ENCODE measurements at places on chromosomes 6 and 20. TPM values are rescaled to one million over a fixed set of nuclear protein-coding genes. Genes with fewer than 3 reads are reported as not detected.

DNA sequence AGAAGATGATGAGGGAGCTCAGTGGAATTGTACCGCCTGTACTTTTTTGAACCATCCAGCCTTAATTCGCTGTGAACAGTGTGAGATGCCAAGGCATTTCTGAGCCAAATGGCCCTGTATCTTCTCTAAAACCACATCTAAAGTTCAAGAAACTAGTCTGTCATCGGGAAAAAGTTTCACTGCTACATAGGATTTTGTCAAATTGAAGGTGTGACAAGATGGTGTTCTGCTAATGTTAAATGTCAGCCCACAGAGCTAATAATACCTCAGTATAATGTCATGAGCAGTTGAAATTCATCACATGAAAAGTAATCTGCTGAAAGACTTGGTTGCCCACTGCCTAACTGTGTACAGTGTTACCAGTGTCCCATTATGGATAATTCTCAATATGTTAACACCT lies 9.6 kb downstream of the SUMO4 start:
- H3K27ac ChIP-seq = no peak overlapping the region
- H3K27me3 ChIP-seq = no peaks in the 10 kb centered on the region
- DNase-seq = no peak
- H3K36me3 ChIP-seq = peaks cover 34% of the 10 kb centered on the region

DNA sequence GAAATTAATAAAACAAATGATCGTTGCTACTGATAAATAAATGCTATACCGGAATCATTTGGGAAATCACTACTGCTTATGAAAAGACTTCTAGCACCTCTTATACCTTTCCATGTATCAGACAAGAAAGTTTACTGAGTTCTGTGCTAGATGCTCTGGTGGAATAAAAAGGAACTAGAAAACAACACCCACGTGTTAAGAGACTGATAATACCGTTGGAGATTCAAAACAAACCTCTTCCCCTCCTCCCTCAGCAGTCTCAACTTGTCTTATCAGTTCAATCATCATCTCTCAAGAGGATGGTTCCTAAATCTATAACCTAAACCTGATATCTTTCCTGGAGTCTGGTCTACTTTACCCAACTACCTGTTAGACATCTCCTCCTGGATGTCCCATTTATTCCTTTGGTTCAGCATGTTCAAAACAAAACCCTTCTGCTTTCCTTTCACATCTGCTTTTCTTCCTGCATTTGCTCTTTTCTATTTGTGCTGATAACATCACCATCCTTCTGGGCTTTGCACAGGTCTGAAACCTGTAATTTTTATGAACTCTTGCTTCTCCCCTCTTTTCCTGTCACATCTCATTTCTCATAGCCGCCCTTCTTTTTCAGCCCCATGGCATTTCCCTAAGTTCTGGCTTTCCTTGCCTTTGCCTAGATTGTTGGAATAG lies 122.2 kb downstream of the COL19A1 start:
- no peak for DNase-seq
- no peak overlapping the region for H3K27ac ChIP-seq
- H3K4me3 ChIP-seq = no peak overlapping the region
- no peaks in the 10 kb centered on the region for H3K27me3 ChIP-seq
- no peaks in the 10 kb centered on the region for H3K36me3 ChIP-seq
- no peaks in the 10 kb centered on the region for H3K4me1 ChIP-seq

DNA sequence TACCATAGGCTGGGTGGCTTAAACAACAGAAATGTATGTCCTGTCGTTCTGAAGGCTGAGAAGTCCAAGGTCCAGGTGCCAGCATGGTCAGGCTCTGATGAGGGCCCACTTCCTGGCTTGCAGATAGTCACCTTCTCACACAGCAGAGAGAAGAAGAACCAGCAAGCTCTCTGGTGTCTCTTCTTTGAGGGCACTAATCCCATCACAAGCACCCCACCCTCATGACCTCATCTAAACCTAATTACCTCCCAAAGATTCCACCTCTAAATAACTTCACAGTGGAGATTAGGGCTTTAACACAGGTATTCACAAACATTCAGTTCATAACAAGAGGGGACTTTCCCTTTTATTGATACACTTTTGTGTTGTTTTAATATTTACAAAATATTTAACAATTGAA lies 61.1 kb downstream of the RIN2 start:
- no peak overlapping the region for H3K4me3 ChIP-seq
- H3K27me3 ChIP-seq = no peaks in the 10 kb centered on the region
- DNase-seq = no peak
- H3K4me1 ChIP-seq = peaks cover 14% of the 10 kb centered on the region

GRCh38 chr6:18182568-18182967 lies 27.3 kb downstream of the KDM1B start:
- peaks cover 2% of the 10 kb centered on the region for H3K4me1 ChIP-seq
- no peak for DNase-seq
- H3K36me3 ChIP-seq = peaks cover 16% of the 10 kb centered on the region
- H3K27ac ChIP-seq = no peak overlapping the region

GRCh38 chr20:21323640-21324039 lies 20.5 kb downstream of the XRN2 start:
- H3K27ac ChIP-seq = no peak overlapping the region
- H3K4me1 ChIP-seq = peaks cover 34% of the 10 kb centered on the region
- H3K4me3 ChIP-seq = no peak overlapping the region
- no peak for DNase-seq
- H3K27me3 ChIP-seq = no peaks in the 10 kb centered on the region
- peaks cover 5% of the 10 kb centered on the region for H3K36me3 ChIP-seq

GRCh38 chr6:133957780-133958242 lies 4.8 kb downstream of the TBPL1 start:
- no peaks in the 10 kb centered on the region for H3K36me3 ChIP-seq
- peaks cover 32% of the 10 kb centered on the region for H3K4me1 ChIP-seq
- no peak overlapping the region for H3K27ac ChIP-seq

- no peaks in the 10 kb centered on the region for H3K36me3 ChIP-seq
- H3K27ac ChIP-seq = no peak overlapping the region
- H3K4me1 ChIP-seq = no peaks in the 10 kb centered on the region
- no peak overlapping the region for H3K4me3 ChIP-seq
- DNase-seq = no peak
Measured at GRCh38 chr6:43853066-43853650, 83.1 kb downstream of the VEGFA start.

- H3K36me3 ChIP-seq = peaks cover 18% of the 10 kb centered on the region
- peaks cover 36% of the 10 kb centered on the region for H3K4me1 ChIP-seq
- DNase-seq = no peak
- no peak overlapping the region for H3K4me3 ChIP-seq
- no peak overlapping the region for H3K27ac ChIP-seq
Measured at GRCh38 chr6:158640519-158640918, 4.0 kb downstream of the DYNLT1 start.

- H3K4me3 ChIP-seq = no peak overlapping the region
- no peak for DNase-seq
- no peaks in the 10 kb centered on the region for H3K27me3 ChIP-seq
- H3K36me3 ChIP-seq = no peaks in the 10 kb centered on the region
- H3K4me1 ChIP-seq = no peaks in the 10 kb centered on the region
- no peak overlapping the region for H3K27ac ChIP-seq
Measured at GRCh38 chr6:159642995-159643394, 50.0 kb downstream of the SOD2 start.

GRCh38 chr6:30487926-30488325 lies 1.4 kb upstream of the HLA-E start:
- H3K36me3 ChIP-seq = peaks cover 29% of the 10 kb centered on the region
- H3K4me1 ChIP-seq = peaks cover 31% of the 10 kb centered on the region
- H3K27me3 ChIP-seq = peaks cover 3% of the 10 kb centered on the region
- no peak overlapping the region for H3K27ac ChIP-seq
- DNase-seq = no peak
- H3K4me3 ChIP-seq = no peak overlapping the region

Gene SEL1L2
- not detected for total RNA-seq

Gene SPATA2
- 9.3 TPM for total RNA-seq

Gene DEF6
- 99.9 TPM for total RNA-seq

Gene TAGAP
- total RNA-seq = 1.6 TPM

Gene KCNG1
- total RNA-seq = 0.85 TPM

All from suprapubic skin (tissue), 4 donors.